ENCODE measurements at places on chromosomes 2 and 18.

DNA sequence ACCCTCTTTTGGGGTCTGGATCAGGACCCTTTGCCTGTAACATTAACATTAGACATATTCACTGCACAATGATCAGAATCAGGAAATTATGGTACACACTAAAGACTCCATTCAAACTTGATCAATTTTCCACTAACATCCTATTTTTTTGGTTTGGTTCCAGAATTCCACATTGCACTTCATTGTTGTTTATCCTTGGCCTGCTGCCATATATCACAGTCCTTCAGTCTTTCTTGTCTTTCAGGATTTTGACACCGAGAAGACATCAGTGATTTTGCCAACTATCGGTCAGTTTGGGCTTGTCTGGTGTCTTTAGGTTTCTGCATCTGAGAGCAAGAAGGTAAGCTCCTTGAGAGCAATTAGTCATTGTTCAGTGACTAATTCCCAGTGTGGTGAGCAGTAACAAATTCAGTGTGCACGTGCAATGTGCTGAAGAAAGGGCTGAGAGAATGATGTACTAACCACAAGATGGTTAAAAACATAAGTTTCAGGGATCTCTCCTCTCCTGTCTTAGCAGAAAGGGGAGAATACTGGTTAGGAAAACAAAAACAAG, 23.5 kb downstream of the MARCHF4 start:
- DNase-seq: no peak

DNA sequence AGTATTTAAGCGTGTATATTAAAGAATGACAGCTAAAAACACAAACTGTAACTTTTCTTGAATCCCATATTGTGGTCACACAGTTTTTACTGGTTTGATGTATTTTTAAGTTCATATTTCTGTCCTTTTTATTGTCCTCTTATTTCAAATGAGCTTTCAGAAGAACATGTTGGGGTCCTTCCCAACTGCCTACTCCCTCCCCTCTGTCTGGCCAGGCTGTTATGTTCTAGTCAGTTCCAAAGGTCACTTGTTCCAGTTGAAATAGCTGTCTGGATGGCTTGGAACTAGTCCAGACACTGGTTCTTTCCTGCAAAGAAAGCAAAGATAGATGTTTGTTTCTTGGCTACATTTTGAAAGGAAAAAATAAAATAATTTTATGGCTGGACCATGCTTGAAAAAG, 306.9 kb downstream of the GULP1 start:
- DNase-seq: no peak

GRCh38 chr2:100707016-100707947, 112.7 kb upstream of the NPAS2 start:
- no peak for DNase-seq

- DNase-seq: no peak
Observed at GRCh38 chr2:95354469-95354901, 48.0 kb upstream of the FAHD2A start.

DNA sequence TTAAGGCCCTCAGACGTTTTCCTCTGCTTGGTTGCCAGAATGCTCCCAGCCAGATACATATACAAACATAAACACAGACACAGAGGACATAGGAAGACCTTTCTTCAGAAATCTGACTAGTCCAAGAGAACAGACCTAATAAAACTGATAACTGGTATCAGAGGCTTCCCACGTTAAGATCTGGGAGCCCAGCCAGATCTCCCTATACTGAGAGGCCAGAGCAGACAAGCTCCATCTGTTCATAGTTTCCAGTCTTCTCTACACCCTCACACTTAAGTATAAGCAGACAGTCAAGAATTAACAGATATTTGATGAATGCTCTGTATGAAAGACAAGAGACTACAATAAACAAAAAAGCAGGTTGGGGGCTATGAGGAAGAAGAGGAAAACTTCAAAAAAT, 240.5 kb upstream of the CHAC2 start:
- no peak for DNase-seq

- DNase-seq: no peak
Observed at GRCh38 chr2:223712642-223713041, 110.5 kb upstream of the SCG2 start.

All from CMK (cell line).